ENCODE measurements at places on chromosomes 2 and 18.

DNA sequence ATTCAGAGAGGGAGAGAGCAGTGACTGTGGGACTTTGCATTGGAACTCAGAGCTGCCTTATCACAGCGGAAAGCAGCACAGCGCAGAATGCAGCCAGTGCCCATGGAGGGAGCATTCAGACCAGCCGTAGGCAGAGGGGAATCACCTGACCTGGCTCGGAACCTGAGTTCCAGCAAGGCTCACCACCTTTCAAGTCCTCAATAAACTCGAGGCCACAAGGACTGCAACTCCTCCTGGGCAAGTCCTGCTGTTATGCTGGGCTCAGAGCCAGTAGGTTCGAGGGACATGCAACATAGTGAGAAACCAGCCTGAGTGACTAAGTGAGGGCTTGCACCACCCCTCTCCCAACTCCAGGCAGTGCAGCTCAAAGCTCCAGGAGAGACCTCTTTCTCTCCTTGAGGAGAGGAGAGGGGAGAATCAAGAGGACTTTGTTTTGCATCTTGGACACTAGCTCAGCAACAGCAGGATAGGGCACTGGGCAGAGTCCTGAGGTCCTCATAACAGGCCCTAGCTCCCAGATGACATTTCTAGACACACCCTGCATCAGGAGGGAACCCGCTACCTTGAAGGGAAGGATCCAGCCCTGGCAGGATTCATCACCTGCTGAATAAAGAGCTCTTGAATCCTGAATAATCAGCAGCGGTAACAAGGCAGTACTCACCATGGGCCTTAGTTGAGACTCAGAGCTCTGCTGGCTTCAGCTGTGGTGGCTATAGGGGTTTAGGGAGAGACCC, 136.8 kb upstream of the OTOS start:
- DNase-seq, result no peak

- DNase-seq, result no peak
Measured at GRCh38 chr18:6591491-6591890, 138.0 kb upstream of the ARHGAP28 start.

- DNase-seq, result no peak
Measured at GRCh38 chr2:188295067-188295685, 3.5 kb downstream of the GULP1 start.

- no peak for DNase-seq
Measured at GRCh38 chr2:15050483-15050882, 418.0 kb downstream of the LRATD1 start.

DNA sequence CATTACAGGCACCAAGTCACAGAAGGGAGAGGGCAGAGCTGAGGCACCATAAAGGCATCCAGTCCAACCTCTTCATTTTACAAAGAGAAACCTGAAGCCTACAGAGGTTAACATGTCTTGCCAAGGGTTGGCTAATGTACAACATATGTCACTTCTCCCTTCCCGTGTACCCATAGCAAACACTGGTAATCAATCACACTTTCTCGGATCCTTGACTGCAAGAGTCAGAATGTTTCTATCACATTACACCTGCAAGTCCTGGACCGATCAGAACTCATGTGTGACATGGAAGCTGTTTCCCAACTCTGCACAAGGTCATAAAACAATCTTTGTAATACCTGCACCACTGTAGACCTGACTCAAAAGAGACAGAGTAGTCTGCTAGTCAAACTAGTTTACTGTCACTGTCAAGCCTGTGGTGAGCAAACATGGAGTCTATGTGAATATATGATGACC, 6.0 kb downstream of the ANKRD44 start:
- DNase-seq, result no peak

- DNase-seq, result no peak
Measured at GRCh38 chr2:207621501-207622039, 3.6 kb downstream of the METTL21A start.

GRCh38 chr2:63034526-63034925, 16.1 kb upstream of the OTX1 start:
- DNase-seq, result no peak

DNA sequence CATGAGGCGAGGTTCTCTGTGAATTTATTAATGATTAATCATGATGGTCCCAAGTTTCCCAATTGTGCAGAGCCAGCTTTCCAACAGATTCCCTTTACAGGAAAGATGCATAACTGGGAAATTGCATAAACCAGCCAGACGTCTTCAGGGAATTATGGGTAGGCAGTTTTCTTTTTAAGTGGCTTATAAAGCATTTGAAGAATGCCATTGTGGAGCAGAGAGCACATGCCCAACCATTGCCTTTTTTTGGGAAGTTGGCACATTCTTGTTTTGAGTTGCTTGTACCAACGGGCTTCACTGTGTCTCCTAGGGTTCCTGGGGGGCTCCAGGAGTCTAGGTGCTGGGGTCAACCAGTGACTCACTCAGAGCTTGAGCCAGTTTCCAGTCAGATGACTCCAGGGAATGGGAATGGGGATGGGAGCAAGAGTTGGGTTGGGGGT, 231.7 kb upstream of the FOSL2 start:
- DNase-seq, result no peak

GRCh38 chr2:180577567-180577966, 402.8 kb upstream of the UBE2E3 start:
- no peak for DNase-seq

- DNase-seq, result no peak
Measured at GRCh38 chr2:55839182-55839819, 84.3 kb downstream of the EFEMP1 start.

GRCh38 chr2:33810046-33810835, 211.1 kb upstream of the FAM98A start:
- DNase-seq, result no peak

DNA sequence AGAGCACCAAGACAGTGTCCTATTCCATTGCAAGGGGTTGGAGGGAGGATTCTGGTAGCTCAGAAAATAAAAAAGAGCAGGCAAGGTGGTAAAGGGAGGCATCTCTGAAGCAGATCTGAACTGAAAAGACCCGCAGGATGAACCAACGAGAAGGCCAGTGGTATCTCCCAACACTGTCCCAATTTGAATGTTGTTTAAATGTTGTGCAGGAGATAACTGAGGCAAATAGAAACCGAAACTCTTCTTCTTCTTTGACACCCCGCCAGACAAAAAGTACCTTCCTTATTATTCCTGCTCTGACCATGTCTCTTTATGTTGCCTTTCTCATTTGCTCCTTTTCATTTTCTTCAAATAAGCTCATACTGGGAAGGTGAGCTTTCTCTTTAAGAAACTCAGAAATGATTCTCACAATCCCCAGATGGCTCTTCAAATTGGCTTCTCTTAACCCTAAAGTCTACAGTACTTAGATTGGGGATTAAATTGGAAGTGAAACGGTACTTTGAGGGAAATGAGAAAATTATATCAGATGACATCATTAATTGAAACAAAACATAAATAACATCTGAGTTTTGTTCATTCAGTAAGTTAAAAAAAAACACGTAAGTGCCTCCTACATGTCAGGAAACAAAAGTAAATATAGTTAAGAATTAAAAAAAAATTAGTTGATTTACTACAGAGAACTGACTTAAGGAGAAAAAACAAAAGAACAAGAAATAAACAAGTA, 143.6 kb downstream of the WDPCP start:
- no peak for DNase-seq

GRCh38 chr2:26630669-26631360, 10.4 kb downstream of the CIB4 start:
- no peak for DNase-seq

GRCh38 chr2:196504788-196505187, 134.7 kb upstream of the CCDC150 start:
- DNase-seq, result no peak

GRCh38 chr18:62285281-62285680, 39.8 kb upstream of the TNFRSF11A start:
- no peak for DNase-seq

- no peak for DNase-seq
Measured at GRCh38 chr2:16031058-16031847, 90.9 kb downstream of the MYCN start.

GRCh38 chr2:220703279-220703678, 868.8 kb downstream of the EPHA4 start:
- no peak for DNase-seq

DNA sequence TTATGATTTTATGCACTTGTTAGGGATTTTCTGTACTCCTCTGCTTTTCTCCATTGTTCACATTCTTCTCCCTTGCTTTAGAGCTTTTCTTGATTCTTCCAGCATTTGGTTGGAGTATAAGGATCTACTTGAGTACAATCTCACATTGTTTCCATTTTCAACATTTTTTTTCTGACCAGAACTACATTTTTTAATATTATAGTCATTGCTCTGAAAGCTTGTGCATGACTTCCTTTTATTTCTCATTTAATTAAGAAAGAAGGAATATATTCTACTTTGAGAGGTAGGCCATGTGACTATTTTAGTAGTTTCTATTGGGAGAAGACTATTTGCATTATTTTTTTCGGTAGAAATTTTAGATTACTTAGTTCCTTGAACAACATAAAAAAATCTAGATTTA, 200.4 kb downstream of the TMEM247 start:
- DNase-seq, result no peak

DNA sequence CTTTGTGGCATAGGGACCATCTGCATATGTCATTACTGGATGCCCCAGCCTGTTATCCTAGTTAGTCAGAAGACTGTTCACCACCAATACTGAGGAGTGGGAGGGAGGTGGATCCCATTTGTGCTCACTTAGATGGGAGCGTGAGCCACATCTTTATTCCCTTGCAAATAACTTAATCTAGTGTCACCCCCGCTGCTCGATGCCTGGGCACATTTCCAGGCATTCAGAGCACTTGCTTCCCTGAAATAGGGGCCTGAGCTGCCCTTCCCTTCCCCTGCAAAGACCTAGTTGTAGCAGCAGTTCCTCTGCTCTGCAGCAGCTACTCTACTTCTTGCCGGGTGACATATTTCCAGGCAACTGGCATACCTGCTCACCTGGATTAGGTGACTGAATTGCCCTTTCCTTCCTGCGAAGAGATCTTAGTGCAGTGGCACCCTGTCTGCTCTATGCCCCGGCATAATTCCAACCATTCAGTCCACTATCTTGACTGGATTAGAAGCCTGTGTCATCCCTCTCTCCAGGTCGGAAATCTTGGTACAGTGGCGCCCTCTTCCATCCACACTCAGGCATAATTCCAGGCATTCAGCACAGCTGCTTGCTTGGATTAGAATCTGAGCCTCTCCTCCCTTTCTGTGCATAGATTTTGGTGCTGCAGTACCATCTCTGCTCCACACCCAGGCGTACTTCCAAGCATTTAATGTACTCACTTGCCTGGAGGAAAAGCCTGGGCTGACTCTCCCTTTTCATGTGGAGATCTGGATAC, 1389.1 kb upstream of the TMEFF2 start:
- no peak for DNase-seq

DNA sequence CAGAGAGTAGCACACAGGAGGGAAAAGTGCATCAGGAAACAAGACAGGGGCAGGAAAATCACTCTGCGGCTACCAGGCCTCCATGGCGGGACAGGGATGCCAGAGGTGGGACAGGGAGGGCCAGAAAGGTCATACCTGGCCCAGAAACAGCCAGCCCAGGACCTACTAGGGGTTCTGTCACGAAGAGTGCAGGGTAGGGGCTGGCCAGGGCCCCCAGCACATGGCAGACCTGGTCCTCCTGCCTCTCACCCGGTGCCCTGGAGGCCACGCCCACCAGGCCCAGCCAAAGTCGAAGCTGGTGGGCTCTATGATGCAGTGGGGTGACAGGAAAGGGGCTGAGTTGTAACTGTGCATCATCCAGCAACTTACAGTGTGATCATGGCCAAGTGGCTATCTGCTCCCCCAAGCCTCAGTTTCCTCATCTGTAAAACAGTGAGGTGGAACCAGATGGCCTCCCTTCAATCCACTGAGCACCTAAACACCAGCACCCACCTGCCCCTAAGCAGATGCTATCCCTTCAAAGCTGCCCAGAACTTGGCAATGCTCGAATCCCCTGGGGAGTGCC, 10.6 kb downstream of the CYP26B1 start:
- DNase-seq, result peak; percentile 30

GRCh38 chr2:111626865-111627163, 257.2 kb downstream of the ANAPC1 start:
- no peak for DNase-seq

DNA sequence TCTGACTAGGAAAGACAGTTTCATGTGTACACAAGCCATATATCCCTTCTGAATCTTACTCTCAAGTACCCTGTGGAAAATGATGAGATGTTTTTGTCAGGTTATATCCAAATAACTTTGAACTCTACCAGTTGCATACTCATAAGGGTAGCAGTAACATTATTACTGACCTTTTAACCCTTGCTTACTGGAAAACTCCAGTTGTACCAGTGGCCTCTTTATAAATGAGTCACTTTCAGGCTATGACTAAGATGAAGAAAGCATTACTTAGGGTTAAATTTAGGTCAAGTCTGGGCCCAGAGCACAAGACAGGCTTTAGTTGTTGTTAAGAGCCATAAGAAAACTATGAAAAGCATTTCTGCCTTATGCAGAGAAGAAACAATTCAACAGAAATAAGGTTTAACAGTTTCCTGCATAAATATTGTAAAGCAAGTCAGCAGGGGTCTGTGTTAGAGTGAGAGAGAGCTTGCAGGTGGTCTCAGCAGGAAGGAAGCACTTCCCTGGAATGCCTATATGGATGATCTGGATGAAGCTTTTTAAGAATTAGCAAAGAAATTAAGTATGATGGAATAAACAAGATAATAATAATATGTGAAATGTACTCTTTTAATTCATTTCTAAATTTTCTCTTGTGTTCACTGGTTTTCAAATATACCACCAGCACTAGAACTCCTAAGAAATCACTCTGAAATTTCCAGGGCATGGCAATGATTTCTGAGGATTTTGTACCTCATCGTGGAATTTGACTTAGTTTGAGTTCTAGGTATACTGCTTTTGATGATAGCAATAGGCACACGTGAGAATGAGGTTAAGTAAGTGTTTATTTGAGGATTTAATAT, 126.6 kb downstream of the UBE2E3 start:
- DNase-seq, result no peak

- DNase-seq, result no peak
Measured at GRCh38 chr18:59492756-59493421, 133.8 kb upstream of the LMAN1 start.

GRCh38 chr18:44803019-44803650, 122.4 kb downstream of the SETBP1 start:
- no peak for DNase-seq

- DNase-seq, result peak; percentile 38
Measured at GRCh38 chr2:200741468-200742202, 70.1 kb upstream of the BZW1 start.

GRCh38 chr2:170965446-170966225, 36.6 kb downstream of the GORASP2 start:
- DNase-seq, result no peak
